ENCODE measurements at places on chromosomes 4 and X.

DNA sequence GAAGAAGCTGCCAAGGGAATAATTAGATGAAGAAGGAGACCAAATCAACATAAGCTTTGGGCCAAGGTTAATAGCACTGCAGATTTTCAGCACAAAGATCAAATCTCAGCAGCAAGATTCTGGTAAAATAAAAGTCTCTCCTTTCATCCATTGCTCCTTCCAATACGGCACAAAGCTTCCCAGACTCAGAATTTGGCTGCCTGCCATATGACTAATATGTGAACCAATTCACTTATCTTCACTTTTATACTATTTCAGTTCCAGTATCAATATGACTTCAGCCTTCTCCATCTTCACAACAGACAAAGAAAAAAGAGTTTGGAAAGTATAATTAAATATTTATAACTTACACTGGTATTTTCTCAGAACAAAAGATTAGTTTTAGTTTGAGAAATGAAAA is 978.3 kb upstream of the GRID2 start:
- DNase-seq: no peak

GRCh38 chrX:143634663-143635455 is 1.0 kb downstream of the SLITRK4 start:
- no peak for DNase-seq

DNA sequence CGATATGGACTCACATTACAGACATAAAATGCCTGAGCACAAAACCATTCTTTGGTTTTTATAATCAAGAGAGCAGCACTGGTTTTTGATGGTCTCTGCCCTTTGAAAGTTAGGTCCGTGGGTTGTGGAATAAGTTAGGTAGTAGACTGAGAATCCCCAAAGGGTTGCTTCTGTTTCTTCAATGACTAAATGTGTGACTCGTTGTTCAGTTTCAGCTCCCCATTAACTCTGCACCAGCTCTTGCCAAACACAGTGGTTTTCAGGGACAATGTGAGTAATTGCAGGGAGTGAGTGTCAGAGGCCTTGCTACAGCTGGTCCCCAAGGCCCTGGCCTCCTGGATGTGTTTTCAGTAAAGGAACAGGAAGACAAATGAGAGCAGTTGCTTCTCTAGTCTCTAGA is 24.8 kb downstream of the SMIM20 start:
- DNase-seq: peak; percentile 28

DNA sequence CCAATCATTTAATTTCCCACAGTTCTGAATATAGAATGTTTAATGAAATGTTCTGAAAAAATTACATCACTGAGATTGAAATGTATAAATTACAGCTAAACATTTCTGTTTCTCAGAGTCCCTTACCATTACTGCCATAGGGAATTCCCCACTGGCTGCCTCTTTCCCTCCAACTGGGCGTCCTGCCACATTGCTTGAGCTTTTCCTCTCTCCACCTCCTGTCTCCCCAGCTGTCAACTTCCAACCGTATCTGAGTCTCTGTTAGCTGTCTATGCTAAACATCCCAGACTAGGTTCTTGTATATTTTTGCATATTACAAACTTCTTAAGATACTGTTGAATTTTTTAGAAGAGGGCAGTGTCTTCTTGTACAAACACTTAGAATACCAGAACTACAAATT is 407.3 kb upstream of the SLIT2 start:
- no peak for DNase-seq

GRCh38 chr4:122073615-122074014 is 78.5 kb upstream of the BLTP1 start:
- no peak for DNase-seq

DNA sequence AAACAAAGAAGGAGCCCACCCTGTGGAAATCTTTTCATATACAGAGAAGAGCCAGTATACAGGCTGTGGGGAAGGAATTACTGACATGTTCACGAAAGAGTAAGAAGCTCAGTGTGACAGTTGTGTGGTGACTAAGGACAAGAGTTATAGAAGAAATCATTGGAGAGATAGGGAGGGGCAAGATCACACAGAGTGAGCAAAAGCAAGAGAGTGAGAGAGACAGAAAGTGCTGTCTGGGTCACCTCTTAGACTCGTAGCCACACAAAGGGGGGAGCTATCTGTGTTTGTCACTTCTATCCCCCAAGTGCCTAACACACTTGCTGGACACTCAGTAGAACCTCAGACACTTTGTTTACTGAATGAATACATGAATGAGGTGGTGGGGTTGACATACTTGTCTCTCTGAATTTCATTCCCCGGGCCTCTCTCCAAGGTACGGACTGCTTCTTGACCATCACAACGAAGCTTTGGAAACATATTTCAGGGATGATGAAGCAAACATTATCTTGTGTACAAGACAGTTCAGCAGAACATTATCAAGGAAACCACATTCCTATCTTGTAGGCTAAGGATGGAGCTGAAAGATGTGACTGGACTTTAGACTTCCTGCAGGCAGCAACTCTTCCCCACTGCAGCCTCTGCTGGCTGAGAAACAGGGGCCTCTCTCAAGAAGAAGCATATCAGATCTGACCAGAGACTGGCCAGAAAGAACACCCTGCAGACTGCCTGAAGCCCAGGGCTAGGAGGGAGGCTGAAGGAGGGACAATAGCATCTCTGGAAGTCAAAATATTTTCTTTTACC is 168.2 kb downstream of the AMELX start:
- DNase-seq: no peak

Data from activated T-cell treated with anti-CD3 and anti-CD28 coated beads for 24 hours (primary cell).